Cerebellar nuclear complex (tissue), 1 donor: ENCODE measurements at places on chromosomes 11 and 22.

- no peak for DNase-seq
Observed at GRCh38 chr22:30829901-30830550, 135.4 kb downstream of the OSBP2 start.

GRCh38 chr11:535210-535518, 212 bp downstream of the HRAS start:
- DNase-seq: no peak

DNA sequence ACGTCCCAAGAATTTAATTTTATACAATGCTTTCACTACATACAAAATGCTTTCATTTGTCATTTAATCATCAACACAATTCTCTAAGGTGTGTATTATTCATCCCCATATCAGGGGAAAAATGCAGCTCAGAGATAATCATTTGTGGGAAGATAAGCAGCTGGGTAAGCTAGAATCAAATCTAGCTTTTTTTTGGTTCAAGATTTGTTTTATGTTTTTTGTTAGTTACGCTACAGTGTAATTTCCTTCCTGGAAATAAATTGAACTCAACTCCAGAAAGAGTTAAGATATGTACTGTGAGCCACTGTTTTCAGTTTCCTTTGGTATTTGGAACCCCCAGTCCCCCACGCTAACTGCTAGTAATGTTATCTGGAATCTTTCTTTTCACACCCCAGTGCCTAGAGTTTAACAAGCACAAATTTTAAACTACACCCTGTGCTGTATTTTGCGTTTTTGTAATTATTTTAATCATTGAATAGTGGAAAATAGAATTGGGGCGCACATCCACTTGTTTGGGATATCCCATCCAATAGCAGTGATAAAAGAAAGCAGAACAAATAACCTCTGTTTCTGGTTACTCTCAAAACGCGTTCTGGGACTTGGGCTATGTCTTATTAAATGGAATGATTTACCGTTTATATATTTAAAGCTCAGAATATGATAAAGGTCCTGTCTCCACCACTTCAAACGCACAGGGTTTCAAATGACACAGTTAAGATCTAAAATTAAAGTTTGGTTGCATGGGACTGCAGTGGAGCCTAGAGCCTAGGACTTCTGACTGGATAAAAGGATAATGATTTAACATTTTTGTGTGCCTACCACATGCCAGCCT, 2.1 kb upstream of the HSPA8 start:
- DNase-seq: no peak

- no peak for DNase-seq
Observed at GRCh38 chr11:125519256-125519655, 23.2 kb upstream of the FEZ1 start.

GRCh38 chr11:15493921-15494620, 379.3 kb downstream of the INSC start:
- no peak for DNase-seq

DNA sequence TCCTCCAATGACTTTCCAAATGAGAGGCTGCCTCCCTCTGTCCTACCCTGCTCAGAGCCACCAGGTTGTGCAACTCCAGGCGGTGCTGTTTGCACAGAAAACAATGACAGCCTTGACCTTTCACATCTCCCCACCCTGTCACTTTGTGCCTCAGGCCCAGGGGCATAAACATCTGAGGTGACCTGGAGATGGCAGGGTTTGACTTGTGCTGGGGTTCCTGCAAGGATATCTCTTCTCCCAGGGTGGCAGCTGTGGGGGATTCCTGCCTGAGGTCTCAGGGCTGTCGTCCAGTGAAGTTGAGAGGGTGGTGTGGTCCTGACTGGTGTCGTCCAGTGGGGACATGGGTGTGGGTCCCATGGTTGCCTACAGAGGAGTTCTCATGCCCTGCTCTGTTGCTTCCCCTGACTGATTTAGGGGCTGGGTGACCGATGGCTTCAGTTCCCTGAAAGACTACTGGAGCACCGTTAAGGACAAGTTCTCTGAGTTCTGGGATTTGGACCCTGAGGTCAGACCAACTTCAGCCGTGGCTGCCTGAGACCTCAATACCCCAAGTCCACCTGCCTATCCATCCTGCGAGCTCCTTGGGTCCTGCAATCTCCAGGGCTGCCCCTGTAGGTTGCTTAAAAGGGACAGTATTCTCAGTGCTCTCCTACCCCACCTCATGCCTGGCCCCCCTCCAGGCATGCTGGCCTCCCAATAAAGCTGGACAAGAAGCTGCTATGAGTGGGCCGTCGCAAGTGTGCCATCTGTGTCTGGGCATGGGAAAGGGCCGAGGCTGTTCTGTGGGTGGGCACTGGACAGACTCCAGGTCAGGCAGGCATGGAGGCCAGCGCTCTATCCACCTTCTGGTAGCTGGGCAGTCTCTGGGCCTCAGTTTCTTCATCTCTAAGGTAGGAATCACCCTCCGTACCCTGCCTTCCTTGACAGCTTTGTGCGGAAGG, 2.9 kb downstream of the APOC3 start:
- no peak for DNase-seq

GRCh38 chr22:38437416-38437815, 17.6 kb downstream of the KCNJ4 start:
- no peak for DNase-seq

- no peak for DNase-seq
Observed at GRCh38 chr11:124978316-124978715, 24.3 kb downstream of the CCDC15 start.

- no peak for DNase-seq
Observed at GRCh38 chr22:40179526-40179925, 1.8 kb downstream of the TNRC6B start.

DNA sequence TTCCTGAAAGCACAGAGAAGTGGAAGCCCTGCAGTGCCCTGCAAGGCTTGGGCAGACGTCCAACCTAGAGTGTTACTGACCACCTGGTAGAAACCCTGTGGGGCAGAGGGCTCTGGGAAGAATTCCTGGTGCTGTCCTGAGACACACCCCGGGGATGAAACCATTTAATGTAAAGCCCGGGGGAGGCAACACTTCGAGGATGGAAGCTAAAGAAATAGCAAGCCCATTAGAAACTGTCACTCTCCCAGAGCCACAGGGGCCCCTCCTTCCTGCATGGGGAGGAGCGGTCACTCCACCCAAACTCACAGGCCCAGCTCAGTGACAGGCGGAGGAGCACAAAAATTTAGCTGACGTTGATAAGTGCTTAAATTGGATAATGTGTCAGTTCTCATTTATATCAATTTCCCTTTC, 57.6 kb downstream of the NRXN2 start:
- no peak for DNase-seq

DNA sequence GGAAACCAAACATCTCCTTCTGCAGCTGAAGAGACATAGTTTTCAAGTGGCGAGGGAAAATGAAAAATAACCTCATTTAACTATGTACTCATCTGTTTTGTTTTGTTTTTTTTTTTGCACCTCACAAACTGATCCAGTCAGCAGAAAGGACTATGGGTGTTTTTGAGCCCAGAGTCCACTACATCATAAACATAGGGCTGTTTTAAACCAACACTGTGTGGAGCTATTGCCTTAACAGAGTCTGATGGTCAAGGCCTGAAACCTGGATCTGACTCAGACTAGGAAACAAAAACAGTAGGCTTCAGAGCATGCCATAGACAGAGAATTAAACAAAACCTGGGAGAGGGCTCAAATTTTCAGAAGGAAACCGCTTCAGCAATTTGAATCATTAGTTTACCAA, 99.3 kb upstream of the FSHB start:
- DNase-seq: no peak

DNA sequence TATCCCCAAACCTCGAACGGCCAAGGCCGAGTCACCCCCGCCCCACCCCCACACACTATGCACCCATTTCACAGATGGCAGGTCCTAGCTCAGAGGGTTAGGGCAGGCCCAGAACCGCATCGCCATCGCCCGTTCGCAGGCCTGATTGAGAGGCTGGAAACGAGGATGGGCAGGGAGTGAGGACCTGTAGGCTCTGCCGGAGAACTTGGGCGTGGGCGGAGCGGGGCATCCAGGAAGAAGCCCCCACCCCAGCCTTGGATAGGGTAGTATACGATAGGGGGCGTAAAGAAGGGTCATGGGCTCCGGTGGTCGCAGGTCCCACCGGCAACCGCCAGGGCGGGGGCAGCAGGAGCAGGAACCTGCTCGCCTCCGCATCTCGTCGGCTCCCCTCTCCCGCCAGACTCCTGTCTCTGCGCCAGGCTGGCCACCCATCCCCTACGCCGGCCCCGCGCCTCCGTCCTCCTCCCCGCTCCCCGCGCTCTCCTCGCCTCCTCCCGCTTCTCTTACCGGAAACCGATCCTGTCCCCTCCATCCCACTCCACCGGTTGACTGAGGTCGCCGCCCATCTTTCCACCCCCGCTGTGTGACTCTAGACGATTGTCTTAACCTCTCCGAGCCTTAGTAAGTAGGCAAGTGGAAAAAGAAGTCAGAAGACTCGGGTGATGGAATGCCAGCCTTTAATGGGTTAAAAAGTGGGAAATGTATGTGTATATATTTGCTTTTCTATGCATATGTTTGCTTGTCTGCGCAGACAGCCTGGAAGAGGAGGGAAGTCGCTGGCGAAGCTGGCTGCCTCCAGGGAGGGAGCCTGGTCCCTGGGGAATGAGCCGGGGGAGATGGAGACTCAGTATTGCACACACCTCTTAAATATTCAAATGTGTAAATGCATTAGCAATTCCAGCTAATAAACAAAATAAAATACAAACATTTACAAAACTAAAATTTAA, 52.8 kb downstream of the CYTH4 start:
- DNase-seq: no peak

- DNase-seq: no peak
Observed at GRCh38 chr11:128518493-128519207, 68.7 kb downstream of the ETS1 start.

GRCh38 chr11:112509300-112509699, 248.6 kb upstream of the PLET1 start:
- DNase-seq: no peak

DNA sequence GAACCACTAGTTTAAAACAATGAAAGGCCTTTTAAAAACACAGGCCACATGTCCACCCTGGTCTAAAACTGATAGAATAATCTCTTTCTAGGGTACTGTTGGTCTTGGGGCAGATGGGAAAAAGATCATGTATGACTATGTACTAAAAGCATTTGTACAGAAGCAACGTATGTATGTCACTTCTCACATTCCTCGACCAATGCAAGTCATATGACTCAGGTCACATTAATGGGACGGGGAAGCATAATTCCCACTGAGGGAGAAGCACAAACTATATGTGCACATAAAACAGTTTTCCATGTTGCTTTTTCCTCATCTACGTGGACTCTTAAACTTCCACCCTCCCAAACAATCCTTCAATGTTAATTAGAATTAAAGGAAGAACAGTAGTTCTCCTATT, 32.2 kb upstream of the GAB2 start:
- DNase-seq: no peak

DNA sequence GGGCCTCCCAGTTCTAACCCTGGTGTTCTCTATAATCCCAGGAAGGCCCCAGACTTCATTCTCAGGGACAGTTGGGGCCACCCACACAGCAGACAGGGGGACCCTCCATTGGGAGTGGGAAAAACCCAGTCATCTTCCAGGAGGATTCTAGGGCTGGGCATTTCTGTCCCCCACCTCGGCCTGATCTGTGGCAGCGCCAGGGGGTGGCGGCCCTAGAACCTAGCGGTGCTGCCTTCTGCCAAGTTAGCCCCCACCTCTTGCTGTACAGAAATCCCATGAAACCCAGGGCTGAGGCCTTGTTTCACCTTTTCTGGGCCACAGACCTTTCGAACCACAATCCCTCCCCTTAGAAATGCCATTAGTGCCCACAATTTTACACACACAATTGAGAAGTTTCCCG, 9.6 kb downstream of the CHST1 start:
- no peak for DNase-seq

- DNase-seq: no peak
Observed at GRCh38 chr11:1508986-1509385, 22.4 kb upstream of the MOB2 start.

GRCh38 chr11:44949160-44950030, 1.3 kb downstream of the TP53I11 start:
- no peak for DNase-seq

GRCh38 chr22:29854432-29854831, 16.4 kb upstream of the ASCC2 start:
- no peak for DNase-seq

- no peak for DNase-seq
Observed at GRCh38 chr22:39574779-39575551, 4.4 kb downstream of the CACNA1I start.

GRCh38 chr11:113488931-113489351, 13.7 kb upstream of the DRD2 start:
- no peak for DNase-seq

DNA sequence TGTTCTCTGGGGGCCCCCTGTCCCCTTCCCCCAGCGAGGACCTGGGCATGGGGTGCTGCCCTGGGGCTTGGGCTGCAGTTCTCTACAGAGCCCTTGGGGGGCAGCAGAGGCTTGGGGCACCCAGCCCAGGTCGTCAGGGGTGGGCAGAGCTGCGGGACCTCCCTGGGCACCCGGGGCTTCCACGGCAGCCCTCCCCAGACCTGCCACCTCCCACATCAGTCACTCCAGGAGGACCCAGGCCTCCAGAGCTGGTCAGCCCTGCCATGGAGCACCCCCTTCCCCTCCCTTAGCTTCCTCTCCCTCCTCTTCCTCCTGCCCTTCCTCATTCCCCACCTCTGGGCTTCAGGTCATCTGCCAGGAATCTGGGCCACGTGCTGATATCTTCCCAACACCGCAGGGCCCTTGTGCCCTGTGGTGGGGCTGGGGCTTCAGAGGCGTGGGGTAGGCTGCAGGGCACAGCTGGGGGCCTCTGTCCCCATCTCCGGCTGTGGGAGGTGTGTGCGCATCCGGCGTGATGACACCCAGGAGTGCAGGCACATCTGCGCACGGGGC, 5.8 kb downstream of the TSPAN4 start:
- no peak for DNase-seq

DNA sequence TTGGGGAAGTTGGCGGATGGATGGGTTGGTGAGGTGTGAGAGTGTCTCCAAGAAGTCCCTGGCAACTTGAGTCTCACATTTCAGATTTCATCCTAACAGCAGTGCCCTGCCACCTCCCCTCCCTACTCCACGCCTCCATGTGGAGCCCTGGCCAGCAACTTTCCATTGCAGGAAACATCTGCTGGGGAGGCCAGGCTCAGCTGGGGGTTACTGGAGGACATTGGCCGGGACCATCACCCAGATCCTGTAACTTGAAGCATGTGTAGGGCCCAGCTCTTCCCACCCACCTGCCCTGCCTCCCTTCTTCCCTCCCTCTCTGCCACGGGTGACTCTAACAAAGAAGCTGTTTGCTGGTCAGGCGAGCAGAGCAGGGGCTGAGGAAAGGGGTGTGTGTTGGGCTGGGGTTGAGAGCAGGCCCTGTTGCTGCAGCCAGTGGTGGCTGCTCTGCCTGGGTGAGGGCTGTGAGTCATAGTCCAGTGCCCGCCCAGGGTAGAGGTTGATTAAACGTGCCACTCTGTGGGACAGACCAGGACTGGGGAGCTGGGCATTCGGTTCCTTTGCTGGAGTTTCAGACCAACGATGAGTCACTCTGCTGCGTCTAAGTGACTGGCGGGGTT, 64.0 kb downstream of the SCN3B start:
- no peak for DNase-seq

GRCh38 chr11:129813231-129813791, 2.3 kb upstream of the TMEM45B start:
- no peak for DNase-seq
